ENCODE measurements at places on chromosomes 12 and 14.

DNA sequence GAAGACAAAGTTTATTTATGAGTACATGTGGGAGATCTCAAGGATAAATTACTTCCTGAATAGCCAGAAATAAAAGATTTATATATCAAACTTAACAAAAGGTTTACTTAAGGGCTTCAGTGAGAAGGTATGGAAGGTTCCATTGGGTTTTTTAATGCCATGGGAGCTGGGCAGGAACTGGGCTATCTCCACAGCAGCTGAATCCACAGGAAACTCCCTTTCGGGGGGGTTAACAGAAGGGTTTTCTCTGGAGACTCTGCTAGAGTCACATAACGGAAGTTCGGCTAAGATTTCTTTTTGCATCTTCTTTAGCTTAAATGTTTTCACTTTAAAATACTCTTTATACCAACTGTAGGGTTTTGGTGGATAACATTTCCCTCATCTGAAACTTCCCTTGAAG lies 113.5 kb downstream of the UNC79 start:
- no peak for DNase-seq

DNA sequence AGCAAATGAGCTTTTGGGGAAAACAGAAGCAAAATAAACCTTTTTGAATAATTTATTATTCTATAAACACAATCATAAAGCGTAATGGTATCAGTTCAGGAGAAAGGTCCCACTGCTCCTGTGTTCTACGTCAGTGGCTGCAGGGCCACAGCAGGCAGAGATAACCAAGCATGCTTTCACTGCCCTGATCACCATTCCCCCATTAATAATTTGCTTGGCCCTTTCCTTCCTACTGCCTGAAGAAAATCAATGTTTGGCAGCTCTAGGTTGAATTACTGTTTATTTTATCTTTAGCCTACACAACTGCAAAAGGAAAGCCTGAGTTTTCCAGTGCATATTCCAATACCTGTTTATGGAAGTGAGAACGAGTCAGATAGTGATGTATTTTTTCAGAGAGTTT lies 369.9 kb downstream of the DIO2 start:
- DNase-seq, result no peak

DNA sequence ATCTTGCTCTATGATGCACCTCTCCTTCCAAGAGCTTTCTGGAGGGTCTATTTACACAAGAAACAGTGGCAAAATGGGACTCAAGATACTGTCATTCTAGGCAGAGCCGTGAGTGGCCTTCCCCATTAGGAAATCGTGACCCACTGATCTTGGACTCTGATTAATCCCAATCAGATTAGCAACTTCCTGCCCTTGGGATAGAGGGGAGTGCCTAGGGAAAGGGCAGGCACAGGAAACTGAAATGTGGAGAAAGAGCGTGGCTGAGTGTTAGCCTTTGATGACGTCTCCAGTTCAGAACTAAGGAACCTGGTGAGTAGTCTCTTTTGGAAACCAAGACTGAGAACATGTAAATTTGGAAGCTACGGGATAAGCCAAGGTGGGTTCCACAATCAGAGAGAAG lies 76.1 kb downstream of the NUAK1 start:
- no peak for DNase-seq

- DNase-seq, result no peak
These were observed 78.8 kb downstream of the KCNC2 start for GRCh38 chr12:75130811-75131210.

DNA sequence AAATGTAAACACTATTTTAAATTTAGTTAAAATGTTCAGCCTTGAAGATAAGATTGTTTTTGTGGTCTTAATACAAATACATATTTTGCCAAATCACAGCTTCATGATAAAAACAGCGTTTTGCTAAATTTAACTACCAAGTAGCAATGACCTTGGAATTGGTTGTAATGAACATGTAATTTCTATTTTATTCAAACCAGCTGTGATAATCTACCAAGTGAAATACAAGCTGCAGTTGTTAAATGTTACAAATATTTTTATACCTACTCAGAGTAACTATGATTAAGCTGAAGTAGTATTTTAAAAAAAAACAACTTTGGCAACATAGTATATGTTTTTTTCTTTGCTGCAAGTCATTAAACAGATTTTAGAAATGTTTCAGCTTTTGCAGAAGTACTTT lies 96.2 kb downstream of the CPSF2 start:
- DNase-seq, result no peak

DNA sequence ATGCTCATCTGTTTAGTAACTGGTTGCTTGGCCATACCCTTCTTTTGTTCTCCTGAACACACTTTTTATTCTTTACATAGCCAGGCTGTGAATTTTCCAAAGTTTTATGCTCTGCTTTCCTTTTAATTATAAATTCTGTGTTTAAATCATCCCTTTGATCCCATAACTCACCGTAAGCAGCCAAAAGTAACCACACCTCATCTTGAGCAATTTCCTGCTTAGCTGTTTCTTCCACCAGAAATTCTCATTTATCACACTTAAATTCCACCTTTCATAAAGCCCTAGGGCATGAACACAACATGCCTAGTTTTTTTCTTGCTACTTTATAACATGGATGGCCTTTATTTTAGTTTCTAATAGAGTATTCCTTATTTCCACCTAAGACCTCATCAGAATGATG lies 510.7 kb downstream of the C12orf50 start:
- DNase-seq, result no peak

DNA sequence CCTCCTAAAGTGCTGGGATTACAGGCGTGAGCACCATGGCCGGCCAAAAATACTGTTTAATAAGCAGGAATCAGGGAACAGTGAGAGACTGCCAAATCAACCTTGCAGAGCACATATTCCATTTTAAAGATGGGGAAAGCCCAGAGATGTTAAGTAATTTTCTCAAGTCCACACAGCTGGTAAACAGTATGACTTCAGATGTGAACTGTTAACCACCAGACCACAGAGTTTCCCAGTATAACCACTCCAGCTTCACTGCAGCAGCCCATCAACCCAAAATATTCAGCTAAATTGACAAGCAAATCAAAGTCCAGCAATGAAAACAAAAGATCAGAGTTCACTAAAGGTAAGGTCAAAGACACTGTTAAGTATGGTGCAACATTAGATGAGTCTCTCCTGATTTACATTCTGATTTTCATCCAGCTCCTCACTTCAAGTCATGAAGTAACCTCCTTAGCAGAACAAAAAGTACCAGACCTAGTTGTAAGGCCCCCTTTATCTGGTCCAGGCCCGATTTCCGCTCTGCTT lies 82.1 kb downstream of the TRAFD1 start:
- DNase-seq, result no peak

GRCh38 chr12:115349711-115350110 lies 665.7 kb upstream of the TBX3 start:
- DNase-seq, result no peak

GRCh38 chr12:131751335-131751734 lies 40.4 kb downstream of the SFSWAP start:
- DNase-seq, result no peak

- no peak for DNase-seq
These were observed 36.1 kb upstream of the C12orf76 start for GRCh38 chr12:110084314-110085015.

DNA sequence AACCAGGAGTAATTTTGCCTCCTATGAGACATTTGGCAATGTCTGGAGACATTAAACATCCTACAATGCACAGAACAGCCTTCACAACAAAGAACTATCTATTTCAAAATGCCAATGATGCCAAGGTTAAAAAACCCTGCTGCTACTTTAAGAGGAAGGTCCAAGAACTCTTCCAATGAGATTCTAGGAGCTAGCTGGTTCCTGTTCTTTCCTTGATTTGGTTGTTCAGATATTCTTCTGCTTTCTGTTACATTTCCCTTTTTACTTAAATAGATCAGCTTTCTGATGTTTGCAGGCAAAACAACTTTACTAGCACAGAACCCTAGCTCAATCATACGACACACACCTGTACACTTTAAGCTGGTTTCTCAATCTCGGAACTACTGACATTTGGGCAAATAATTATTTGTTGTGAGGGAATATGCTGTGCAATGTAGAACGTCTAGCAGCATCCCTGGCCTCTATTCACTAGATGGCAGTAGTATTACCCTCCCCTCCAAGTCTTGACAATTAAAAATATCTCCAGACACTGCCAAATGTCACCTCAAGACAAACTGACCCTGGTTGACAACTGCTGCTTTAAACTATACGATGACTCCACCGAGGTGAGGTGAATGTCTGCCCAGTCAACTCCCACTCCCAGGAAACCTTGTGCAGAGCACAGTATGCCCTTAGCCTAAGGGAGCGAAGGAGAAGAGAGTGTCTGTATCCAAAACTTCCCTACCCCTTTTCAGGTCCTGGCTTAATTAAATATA lies 4.4 kb downstream of the BLTP3B start:
- DNase-seq, result no peak

- DNase-seq, result no peak
These were observed 6.7 kb upstream of the BATF start for GRCh38 chr14:75515629-75515996.

- DNase-seq, result no peak
These were observed 7.4 kb upstream of the MTA1 start for GRCh38 chr14:105411985-105412770.

DNA sequence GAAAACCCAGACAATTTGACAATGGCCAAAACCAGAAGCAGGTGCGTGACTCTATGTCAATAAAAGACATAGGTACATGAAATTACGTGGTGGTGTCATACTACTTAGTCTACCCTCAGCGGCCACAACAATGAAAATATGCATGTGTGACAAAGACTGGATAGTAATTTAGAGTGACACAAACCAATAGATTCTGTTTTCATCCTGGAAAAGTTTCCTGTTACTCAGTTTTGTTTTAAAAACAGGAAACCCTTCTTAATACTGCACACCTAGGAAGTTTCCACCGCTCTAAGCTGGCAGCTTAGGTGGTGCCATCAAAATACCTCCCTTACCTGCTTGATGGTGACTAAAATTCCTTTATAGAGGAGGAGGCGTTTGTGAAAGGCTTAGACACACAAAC lies 15.1 kb downstream of the POU6F1 start:
- DNase-seq, result no peak

GRCh38 chr14:81066672-81067071 lies 111.3 kb downstream of the TSHR start:
- DNase-seq, result no peak

DNA sequence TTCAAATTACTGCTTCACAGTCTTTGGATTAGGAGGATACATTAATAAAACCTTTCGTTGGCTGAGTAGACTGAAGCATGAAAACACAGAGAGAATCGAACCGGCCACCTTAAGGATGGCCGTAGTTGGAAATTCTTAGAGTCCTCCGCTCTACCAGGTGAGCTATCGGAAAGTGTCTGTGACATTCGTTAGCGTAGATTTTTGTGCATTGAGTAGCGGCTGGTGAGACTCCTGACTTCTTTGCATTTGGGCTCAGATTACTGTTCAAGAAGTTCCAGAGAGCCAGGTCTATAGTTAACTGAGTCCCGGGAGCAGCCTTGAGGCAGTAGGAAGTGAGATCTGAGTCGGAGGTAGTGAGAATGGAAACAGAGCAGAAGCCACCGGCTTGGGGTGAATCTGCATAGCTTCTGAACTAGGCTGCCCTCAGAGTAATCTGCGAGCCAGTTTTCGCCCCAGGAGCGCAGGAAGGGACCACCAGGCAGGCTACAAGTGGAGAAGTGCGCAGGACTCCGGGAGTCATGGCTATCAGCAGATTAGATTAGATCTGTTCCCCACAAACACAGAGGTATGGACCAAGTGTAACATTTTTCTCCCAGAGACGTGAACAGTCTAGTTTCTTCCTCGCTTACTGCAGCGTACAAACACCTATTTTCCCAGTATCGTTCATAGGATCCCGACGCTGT lies 11.0 kb downstream of the OR6S1 start:
- peak; percentile 88 for DNase-seq

DNA sequence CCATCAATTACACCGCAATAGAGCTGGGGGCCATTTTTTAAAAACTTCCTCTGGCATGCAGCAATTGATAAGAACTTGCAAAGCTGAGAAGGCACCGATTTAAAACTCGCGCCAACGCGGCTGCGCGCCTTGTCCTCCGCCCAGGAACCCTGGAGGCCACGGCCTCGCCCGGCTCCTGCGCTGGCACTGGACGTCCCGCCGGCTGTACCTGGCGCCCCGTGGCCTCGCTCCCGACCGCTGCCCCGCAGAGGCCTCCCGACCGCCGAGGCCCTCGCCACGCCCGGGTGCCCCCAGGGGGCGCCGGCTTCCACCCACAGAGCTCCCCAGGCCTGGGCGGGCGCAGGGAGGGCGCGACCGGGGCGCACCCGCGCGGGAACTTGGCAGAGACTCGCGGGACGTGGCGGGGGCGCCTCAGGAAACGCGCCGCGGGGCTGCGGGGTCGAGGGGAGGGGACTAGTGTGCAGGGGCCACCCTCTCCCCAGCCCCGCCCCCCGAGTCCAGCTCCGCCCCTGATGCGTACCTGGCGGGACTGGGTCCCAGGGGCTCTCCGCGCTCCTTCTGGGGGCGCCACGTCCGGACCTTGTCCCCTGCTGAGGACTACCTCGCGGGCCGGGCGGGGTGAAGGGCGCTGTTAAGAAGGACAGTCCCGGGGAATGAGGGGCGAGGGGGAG lies 65.7 kb downstream of the TNFAIP2 start:
- no peak for DNase-seq

GRCh38 chr12:46383654-46384450 lies 11.3 kb upstream of the SLC38A2 start:
- no peak for DNase-seq

DNA sequence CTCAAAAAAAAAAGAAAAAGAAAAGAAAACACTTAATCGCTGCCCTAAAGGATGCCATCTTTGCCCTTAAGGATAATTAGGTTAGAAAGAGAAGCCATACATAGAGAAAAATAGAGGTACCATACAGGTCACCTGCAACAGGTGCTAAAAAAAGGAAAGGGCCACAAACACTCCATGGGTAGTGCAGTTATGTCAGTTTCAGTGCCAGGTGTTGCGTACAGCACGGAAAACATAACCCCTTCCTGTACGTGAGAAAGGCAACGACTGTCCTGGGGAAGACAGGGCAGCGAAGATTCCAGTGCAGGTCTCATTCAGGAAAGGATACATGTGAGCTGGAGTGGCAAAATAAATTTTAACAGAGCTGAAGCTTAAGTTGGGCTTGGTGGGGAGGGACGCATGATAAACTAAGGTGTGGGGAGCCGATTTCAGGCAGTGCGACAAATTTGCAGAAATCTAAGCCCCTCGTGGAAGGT lies 553 bp upstream of the DAZAP2 start:
- DNase-seq, result no peak

DNA sequence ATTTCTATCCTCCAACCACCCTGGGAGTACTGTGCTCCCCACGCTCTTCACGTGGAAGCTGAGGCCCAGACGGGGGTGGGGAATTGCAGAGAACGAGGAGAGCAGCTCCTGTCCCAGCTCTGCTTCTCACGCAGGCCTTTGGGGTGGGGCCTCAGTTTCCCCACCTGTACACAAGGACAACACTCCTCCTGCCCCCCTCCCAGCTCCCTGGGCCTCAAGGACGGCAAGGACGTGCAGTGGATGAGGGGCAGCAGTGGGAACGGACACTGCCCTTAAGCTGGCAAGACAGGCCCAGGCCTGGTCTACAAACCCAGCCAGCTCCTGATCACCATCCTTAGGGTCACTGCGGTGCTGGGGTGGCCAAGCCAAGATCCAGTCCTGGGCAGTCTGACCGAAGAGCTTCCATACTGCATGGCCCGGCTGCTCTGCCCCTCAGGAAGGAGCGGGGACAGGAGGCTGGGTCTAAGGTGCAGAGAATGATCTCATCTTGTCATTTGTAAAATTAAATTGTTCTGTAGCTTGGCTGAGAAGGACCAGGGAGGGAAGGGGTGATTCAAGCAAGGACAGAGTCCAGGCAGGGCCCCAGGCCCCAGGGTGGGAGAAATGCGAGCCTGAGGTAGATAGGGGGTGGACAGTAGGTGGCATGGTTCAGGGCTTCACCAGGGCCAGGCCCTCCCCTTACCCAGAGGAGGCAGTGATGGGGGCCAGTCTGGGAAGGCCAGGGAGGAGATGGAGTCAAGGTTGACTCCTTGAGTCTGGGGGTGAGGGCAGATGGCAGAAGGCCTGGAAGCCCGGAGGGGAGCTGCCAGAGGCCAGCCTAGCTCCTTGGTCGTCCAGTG lies 1.3 kb upstream of the CLBA1 start:
- DNase-seq, result no peak

Measured in Panc1 (cell line).